Kidney capillary endothelial cell (primary cell): ENCODE measurements at places on chromosomes 2 and 18.
A peak's percentile ranks its signal among the peaks of the same experiment; 100 is the strongest.

DNA sequence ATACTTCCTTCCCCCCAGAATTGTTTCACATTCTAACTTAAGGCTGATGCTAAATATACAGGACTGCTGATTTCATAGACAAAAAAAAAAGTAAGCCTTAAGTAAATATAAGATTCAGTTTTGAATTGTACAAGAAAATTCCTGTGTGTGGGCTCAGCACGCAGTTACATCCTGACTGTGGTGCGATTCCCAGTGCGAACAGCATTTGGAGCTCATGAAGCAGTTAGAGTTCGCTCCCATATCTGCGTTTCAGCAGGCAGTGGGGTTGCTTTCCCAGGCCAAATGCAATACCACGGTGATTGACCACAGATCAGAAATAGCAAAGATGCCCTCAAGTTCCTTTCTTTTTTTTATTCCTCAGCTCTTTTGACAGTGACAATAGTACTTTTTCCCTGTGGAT lies 75.6 kb downstream of the SATB2 start:
- DNase-seq = no peak

DNA sequence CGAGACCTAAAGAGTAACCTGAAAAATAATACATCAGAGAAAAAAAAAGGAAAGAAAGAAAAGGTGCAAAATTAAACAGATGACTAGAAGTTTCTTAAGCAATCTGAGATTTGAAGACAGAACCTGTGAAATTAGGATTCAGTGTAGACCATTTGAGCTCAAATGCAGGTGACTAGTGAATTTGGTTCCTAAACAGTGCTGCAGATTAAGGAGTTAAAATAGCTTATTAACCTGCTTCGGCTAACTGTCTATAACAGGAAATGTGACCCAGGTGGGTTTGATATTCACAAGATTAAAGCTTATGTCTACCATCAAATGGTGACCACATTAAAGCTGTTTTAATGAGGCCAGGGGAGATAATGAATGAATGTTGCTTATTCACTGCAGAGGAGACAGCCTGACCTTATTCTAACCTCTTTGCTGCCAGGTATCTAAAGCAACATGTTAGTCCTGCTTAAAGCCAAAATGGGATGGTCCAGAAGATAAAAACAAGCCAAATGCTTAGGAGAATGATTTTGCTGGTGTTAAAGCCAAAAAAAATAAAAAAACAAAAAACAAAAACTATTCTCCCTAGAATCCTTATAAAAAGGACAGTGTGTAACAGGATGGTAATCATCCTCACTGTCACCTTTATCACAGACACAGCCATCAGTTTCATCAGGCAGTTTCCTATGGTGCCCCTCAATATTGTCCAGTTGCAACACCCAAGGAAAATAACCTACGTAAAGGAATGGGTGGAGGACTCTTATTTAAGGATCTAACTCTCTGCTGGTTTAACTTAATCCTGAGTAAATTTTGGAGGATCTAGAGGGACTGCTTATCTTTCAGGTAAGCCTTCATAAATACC lies 769.0 kb upstream of the ZEB2 start:
- DNase-seq = no peak

DNA sequence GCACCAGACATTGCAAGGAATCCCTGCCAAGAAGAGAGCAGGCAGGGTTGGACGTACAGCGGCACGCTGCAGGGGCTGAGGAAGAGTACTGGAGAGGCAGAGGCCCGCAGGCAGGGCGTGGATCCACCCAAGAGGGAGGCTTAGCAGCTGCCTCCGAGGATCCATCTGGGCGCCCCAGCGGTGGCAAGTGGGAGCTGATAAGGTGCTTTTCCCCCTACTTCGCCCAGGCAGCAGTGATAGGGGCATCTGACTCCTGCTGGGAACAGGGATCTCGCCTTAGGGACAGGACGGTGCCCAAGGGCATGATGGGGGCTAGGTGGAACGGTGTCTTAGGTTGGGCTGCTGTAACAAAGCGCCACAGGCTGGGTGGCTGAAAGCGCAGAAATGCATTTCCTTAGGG lies 67.4 kb upstream of the HS6ST1 start:
- DNase-seq = no peak

DNA sequence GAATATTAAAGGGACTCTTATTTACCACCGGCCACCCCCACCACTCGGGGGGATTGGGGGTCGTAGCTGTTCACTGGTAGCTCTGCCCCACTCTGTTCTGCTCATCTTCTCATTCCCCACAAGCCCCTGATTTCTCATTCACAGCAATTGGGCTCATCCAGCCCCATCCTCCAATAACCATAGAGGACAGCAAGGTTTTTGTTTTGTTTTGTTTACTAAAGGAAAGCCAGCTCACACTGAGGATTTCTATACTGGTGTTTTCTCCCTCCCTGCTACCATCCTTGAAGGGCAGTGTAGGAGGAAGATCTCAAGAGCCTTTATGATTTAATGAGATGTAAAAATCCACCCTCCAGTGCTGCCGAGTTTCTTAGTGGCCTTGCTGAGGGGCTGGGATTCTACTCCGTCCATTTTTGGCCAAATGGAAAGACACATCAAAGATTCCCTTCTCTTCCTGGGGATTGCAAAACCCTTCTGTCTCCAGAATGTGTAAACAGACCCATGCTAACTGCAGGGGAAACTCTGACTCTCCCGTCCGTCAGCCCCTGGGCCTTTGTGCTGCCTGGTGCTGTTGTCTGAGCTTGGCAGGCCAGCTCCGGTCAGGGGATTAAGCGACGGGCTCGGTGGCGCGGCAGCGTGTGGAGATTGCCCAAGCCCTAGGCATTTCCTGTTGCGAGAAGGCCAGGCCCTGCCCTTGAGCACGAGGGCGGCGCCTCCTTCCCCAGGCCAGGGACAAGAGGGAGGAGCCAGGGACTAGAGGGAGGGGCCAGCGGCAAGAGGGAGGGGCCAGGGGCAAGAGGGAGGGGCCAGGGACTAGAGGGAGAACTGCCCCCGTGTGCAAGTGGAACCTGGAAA lies 165.0 kb downstream of the ANTXR1 start:
- DNase-seq = peak; percentile 86

- no peak for DNase-seq
These were observed 584.8 kb downstream of the TSN start for GRCh38 chr2:122340246-122340645.

DNA sequence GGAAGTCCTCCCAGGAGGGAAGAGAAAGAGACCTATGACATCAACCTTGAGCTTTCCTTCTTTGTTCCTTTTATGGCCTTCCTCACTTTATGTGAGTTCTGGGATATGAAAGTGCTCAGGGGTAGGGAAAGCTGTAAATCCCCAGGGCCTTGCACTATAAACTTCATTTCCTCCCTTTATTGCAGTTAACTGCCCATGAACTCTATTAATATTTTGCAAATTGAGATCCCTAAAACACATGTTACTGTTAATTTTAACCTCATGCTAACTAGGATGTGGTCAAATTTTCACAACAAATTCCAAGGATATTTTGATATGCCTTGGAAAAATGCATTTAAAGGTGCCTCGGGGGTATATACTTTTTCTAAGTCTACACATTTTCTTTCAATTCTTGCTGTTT lies 359.9 kb downstream of the OSR1 start:
- DNase-seq = no peak

DNA sequence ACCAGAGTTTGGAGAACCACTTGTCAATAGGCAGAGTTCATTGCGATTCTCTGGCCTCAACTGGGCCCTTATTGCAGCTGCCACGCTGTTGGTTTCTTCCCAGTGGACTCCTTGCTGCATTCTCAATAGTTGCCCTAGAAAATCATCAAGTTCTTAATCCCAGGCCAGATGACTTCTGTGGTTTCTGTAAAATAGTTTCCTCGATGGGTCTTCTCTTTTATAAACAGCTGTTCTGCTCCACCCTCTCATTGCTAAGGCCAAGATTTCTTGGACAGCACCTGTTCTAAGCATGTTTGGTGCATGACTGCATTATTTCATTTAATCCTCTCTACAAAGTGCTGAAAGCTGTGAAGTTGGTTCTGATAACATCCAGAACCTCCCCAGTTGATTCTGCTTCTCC lies 131.0 kb downstream of the BCL2L11 start:
- no peak for DNase-seq

- DNase-seq = no peak
These were observed 420.7 kb downstream of the METTL4 start for GRCh38 chr18:2150566-2150965.

DNA sequence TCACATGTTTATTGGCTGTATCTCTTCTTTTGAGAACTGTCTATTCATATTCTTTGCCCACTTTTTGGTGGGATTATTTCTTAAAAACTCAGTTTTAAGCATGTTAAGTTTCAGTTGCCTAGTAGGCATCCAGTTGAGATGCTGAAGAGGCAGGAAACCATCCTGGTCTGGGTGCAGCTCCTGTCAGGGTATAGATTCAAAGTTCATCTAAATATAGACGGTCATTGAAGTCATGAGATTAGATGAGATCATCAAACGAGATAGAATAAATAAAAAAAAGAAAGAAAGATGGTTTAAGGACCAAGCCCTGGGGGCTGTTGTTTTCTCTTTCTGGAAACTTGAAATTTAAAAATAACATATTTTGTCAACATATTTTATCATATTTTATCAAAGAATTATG lies 9.2 kb upstream of the DNAH7 start:
- DNase-seq = no peak
